ENCODE measurements at places on chromosomes 1 and 21. TPM values are rescaled to one million over a fixed set of nuclear protein-coding genes. Genes with fewer than 3 reads are reported as not detected.

- no peak for DNase-seq
These were observed 115.1 kb downstream of the RABGAP1L start for GRCh38 chr1:174274452-174274851.

GRCh38 chr1:175369696-175370095 lies 177.1 kb upstream of the KIAA0040 start:
- DNase-seq: no peak

- no peak for DNase-seq
These were observed 13.8 kb downstream of the GPATCH2 start for GRCh38 chr1:217617126-217617525.

- no peak for DNase-seq
These were observed 17.5 kb downstream of the FUBP1 start for GRCh38 chr1:77961392-77961791.

GRCh38 chr21:45640001-45640887 lies 3.3 kb upstream of the PCBP3 start:
- no peak for DNase-seq

DNA sequence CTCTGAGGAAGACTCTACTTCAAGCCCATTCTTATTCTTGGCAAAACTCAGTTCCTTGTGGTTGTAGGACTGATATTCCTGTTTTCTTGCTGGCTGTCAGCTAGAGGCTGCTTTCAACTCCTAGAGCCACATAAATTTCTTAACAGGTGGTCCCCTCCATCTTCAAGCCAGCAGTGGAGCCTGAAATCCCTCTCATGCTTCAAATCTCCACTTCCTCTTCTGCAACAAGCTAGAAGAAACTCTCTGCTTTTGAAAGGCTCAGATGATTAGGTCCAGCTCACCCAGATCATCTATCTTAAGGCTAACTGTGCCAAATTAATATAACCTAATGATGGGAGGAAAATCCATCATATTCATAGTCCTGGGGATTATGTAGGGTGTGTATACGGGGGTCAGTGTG lies 43.2 kb upstream of the CD34 start:
- no peak for DNase-seq

- no peak for DNase-seq
These were observed 10.9 kb upstream of the NFIA start for GRCh38 chr1:61071205-61072130.

DNA sequence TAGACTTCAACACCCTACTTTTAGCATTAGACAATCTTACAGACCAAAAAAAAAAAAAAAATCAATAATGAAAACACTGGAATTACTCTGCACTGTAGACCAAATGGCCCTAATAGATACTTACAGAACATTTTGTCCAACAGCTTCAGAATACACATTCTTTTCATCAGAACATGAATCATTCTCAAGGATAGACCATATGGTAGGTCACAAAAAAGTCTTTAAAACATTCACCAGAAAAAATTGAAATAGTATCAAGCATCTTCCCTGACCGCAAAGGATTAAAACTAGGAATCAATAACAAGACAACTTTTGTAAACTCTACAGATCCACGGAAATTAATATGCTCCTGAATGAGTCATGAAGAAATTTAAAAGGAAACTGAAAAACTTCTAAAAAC lies 22.5 kb downstream of the ZNF670 start:
- DNase-seq: no peak

DNA sequence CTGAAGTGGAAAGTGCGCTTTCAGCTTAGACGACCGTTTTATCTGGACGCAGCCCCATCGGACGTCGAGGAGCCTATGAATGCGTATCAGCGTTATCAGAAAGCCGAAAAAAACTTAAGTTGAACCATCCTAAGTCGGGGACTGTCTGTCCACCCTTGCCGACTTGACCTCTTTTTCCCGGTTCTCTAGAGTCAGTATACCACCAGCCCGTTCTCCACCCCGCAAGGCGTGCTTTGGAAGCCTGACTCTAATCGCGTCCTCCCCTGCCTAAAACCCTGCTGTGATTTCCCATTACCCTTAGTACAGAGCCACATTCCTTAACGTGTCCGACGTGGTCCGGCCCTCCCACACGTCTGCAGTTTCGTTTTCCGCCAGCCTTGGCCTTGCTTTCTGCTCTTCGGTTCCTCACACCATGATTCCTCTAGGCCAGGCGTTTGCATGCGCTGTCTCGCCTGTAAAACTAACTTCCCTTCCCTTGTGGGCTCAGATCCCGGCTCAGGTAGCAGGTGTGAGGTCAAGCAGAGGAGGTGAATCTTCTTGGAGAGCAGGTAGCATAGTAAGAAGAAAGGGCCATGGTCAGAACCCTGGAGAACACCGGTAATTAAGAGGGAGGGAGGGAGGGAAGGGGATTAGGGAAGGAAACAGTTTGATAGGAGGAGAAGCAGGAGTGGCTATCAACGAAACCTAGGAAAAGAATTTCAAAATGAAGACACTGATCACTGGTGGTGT lies 865 bp downstream of the ADPRS start:
- DNase-seq: no peak

GRCh38 chr1:15271196-15271595 lies 24.2 kb downstream of the FHAD1 start:
- no peak for DNase-seq

DNA sequence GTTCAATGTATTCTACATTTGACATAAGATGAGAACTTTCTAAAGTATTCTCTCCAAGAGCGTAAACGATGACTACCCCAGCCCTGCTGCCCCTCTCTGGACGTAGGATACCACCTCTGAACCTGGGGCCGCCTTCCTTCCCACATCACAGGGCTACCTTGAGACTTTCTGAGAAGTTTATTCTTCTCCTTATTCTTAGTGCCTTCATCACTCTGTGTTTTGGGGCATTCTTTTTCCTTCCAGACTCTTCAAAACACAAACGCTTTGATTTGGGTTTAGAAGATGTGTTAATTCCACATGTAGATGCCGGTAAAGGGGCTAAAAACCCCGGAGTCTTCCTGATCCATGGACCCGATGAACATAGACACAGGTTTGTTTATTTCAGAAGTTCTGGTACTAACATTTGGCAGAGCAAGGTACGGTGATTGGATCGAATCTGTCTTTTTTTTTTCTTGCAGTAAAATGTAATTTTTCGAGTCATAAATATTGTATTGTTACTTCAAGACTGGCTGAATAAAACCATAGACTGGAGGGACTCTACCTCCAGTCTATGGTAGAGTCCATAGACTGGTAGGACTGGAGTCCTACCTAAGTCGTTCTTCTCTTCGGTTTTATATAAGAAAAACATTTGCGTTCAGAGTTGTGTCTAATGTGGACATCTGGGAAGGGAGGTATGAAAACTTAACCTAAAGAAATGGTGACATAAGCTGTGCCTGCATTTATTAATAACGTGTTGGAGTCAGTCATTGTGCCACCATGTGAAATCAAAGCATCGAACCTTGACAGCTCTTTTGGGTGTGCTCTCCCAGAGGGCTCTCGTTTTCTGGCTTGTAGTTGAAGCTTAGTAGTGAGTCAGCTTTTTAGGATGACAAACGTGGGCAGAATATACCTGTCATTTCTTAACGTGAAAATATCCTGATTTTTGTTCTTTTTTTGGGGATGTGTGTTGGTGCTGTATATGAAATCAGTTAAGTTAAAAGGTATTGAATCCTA lies 1.2 kb downstream of the MAN1A2 start:
- DNase-seq: no peak

DNA sequence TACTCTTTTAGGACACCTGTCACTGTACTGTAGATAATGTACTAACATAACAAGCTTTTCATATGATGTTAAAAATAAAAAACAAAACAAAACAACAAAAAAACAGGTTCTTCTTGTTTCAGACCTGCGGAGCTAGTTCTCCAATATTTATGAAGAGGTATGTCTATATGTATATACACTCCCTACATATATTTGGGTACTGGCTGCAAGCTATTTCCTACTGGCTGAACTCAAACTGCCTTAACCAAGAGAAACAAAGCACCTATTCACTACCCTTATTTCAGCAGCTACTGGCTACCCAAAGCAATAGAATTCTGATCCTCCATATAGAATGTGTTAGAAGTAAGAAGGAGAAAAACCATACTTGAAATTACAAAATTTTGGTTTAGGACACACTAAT lies 73.5 kb downstream of the ABL2 start:
- no peak for DNase-seq

GRCh38 chr1:117622726-117623125 lies 16.9 kb downstream of the TENT5C start:
- DNase-seq: peak; percentile 14

DNA sequence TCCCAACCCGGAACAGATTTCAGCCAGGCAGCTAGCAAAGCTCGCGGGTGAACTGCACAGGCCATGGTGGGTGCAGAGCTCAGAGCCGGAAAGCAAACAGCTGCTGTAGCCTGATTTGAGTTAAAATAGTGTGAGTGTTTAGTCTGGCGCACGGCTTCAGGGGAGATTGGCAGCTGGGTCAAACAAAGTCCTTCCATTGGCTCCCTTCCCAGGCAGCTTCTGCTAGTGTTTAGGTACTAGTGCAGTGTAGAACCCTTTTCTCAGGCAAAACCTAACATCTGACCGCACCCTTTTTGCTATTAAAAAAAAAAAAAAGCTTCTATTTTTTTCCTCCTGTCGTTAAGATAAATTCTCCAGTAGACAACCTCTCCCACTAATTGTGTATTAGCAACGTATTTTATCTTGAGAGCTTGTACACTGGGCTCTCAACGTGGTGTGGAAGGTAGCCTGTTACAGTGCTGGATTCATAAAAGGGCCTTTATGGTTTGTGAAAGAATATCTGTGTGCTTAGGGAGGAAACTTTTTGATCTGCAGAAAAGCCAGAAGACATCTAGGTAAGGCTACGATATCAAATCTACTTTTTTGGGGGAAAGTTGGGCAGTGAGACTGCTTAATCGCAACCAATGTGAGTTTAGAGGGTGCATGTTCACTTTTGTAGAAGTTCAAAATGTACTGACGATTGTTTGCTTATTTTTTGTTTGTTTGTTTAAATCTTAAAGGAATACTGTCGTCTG lies 689.6 kb downstream of the USP25 start:
- peak; percentile 92 for DNase-seq

DNA sequence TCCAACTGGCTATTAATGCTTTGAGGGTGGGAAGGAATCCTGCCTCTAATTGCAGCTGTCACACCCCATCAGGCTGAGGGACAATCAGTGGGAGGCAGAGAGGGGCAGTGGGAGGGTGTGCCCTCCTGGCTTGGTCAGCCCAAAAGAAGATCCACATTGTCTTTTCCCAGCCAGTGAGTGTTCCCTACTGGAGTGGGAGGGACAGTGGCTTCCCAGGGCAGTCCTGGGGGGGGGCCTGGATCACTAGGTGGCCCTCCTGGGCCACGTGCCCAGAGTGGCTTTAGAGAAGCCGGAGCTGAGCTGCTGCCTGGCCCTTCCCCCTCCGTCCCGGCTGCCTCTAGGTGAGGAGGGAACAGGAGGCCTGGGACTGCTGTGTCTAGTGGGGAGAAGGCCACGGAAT lies 14.0 kb downstream of the INKA2 start:
- peak; percentile 40 for DNase-seq

GRCh38 chr1:114089502-114090138 lies 64.0 kb downstream of the SYT6 start:
- no peak for DNase-seq

DNA sequence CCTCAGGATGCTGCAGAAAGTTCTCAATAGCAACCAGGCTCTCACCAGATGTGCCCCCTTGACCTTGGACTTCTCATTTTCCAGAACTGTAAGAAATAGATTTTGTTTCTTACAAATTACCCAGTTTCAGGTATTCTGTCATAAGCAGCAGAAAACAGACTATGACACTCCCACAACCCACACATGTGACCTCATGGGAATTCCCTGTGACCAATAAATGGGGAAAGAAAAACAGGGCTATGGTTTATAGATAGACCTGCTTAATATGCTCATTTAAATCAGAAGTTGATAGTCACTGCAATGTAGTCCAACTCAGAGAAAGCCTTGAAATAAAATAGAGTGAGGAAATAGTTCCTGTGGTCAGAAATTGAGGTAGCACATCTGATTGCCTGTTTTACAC lies 380.9 kb upstream of the PTBP2 start:
- no peak for DNase-seq

- no peak for DNase-seq
These were observed 3.4 kb downstream of the COL18A1 start for GRCh38 chr21:45408271-45408791.

- DNase-seq: peak; percentile 72
These were observed 273.8 kb downstream of the FAM72C start for GRCh38 chr1:143698016-143698415.

DNA sequence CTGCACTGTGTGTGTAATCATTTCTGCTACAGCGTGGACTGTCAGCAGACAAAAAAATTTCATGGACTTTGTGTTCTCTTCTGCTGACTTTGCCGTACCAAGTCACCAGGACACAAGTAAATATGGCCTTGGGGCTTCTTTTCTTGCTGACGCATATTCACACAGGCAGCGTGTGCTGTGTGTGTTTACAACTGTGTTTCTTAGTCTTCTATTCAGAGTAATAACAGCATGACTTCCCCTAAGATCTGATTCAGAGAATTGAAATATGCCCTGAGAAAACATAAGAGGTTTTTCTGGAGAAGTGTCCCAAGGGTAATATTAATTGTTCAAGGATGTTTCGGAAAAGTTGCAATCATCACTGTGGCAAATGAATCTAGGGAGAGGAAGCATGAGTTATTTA lies 47.1 kb upstream of the DYNLT5 start:
- no peak for DNase-seq

- DNase-seq: no peak
These were observed at the start of gene CHD5 for GRCh38 chr1:6180268-6180706. CHD5 (minus strand) TSS chr1:6180321; CDS start chr1:6180023, 298 bp downstream.

GRCh38 chr1:183416850-183417771 lies 1.1 kb downstream of the NMNAT2 start:
- DNase-seq: peak; percentile 51

GRCh38 chr21:32413697-32414578 lies 1.4 kb downstream of the EVA1C start:
- DNase-seq: no peak

- DNase-seq: peak; percentile 60
These were observed 383.3 kb downstream of the HHAT start for GRCh38 chr1:210711825-210712612.

DNA sequence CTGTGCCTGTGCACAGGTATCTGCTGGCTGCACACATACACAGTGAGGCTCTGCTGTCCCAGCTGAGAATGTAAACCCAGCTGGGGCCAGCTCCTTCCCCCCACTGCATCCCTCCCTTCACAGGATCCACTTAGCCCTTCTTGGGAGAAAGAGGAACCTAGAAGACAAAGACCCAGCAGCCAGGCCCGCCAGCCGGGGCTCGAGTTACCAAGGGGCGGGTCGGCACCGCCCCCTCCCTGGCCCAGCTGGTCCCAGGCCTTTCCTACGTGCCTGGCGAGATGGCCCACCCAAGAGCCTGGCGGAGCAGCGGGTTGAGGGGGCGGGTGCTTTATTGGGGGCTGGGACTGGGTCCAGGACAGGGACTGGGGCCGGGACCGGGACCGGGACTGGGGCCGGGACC lies 2.1 kb downstream of the SH3BGRL3 start:
- DNase-seq: no peak

GRCh38 chr1:237093691-237094090 lies 51.7 kb downstream of the RYR2 start:
- no peak for DNase-seq

Gene VANGL2
- 0.20 TPM for total RNA-seq

Gene TFF3
- total RNA-seq: 4.1 TPM

Gene PPFIA4
- total RNA-seq: 0.78 TPM

Gene CACHD1
- 1.0 TPM for total RNA-seq

Gene REN
- 0.20 TPM for total RNA-seq

Gene F13B
- 42.2 TPM for total RNA-seq

Gene ERG
- 4.0 TPM for total RNA-seq

Gene GPR37L1
- total RNA-seq: not detected

Gene OR2T12
- not detected for total RNA-seq
